A549 treated with AZD2906 at 1 μM for 4 hours (cell line): ENCODE measurements at places on chromosomes 7 and 10. TPM values are rescaled to one million over a fixed set of nuclear protein-coding genes. Genes with fewer than 3 reads are reported as not detected.

The COL26A1 gene
- 0.44 to 0.74 TPM (median 0.52 TPM) in 5 replicates for total RNA-seq

The IRF5 gene
- total RNA-seq, result 13.2 to 16.2 TPM (median 15.0 TPM) in 5 replicates

The SPDYE16 gene
- total RNA-seq, result 0.05 to 0.10 TPM in 2 of 5 replicates, not detected in the others

The SFTPD gene
- 0.09 to 0.38 TPM (median 0.25 TPM) in 5 replicates for total RNA-seq

The TFR2 gene
- total RNA-seq, result 2.1 to 2.8 TPM (median 2.5 TPM) in 5 replicates

The CNTNAP2 gene
- total RNA-seq, result 0.02 to 0.05 TPM (median 0.02 TPM) in 4 of 5 replicates, not detected in the other

The MCU gene
- total RNA-seq, result 24.1 to 32.6 TPM (median 26.4 TPM) in 5 replicates

The DMBT1 gene
- 0.20 to 0.30 TPM (median 0.24 TPM) in 5 replicates for total RNA-seq
